ENCODE measurements at places on chromosomes 3 and 15.

GRCh38 chr3:145269106-145269505, 891.9 kb downstream of the PLOD2 start:
- no peak for DNase-seq

GRCh38 chr3:167886690-167887089, 151.2 kb downstream of the SERPINI1 start:
- peak; percentile 23 for DNase-seq

GRCh38 chr3:64554096-64554920, 133.5 kb downstream of the ADAMTS9 start:
- DNase-seq = no peak

DNA sequence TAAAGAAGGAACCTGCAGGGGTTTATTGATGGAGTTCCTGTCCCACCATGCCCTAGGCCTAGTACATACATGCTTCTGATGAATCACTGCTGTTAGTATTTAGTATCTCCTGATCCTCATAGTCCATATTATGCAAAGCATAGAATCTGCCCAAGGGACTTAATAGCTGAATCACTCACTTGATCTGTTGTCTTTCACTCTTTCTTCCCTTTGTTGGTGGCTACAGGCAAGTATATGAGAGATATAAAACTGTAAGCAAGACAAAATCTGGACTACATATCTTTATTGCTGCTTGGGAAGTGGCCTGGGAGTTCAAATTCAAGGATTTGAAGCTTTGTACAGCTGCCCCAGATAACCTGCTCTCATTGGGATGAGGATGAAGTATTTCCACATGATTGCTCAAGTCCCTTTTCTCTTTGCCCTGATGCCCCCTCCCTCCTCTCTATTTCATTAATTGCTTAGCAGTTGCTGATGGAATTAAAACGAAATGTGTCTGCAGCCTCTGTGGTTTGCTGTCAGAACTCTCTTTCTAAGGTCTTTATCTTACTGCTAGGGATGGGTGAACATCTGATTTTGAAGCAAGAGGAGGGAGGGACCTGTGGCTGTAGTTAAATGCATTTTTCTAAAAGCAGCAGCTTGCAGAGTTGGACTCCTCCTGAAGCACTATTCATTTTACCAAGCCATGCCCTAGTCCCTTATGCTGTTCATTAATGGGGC, 114.1 kb downstream of the ZNF609 start:
- peak; percentile 68 for DNase-seq

GRCh38 chr3:45555086-45555591, 39.4 kb upstream of the LIMD1 start:
- no peak for DNase-seq

DNA sequence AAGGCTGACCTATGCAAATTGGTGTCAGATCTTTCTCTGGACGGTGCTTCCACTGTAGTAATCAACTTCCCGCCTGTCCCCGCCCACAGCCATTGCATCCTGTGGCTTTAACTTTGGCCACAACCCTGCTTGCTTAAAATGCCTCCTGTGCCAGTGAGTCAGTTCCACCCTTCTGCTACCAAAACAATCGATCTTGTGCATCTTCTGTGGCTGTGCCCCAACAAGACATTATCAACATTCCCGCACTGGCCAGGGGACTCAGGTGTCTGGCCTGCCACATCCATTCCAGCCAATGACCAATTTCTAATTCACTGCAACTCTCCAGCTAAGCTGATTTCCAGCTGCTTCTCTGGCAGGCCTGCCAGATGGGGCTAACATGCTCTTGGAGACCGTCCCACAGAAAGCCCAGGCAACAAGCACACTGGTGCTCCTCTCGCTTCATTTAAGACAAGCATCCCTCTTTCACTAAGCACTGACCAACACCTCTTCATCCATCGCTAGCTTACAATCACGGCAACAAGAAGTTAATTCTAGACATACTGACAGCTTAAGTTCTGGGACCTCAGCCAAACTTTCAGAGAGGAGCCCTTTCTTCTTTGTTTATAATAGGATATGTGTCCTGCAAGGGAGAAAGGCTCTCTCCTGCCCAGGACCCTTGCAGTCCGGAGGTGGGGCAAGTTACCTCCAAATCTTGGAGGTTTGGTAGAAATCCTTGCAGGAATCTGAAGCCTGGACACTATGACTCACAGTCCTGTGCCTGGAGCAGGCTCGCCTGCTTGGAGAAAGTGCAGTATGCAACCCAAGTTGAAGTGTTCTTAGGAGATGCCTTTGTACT, 6.7 kb downstream of the CA12 start:
- DNase-seq = peak; percentile 62

DNA sequence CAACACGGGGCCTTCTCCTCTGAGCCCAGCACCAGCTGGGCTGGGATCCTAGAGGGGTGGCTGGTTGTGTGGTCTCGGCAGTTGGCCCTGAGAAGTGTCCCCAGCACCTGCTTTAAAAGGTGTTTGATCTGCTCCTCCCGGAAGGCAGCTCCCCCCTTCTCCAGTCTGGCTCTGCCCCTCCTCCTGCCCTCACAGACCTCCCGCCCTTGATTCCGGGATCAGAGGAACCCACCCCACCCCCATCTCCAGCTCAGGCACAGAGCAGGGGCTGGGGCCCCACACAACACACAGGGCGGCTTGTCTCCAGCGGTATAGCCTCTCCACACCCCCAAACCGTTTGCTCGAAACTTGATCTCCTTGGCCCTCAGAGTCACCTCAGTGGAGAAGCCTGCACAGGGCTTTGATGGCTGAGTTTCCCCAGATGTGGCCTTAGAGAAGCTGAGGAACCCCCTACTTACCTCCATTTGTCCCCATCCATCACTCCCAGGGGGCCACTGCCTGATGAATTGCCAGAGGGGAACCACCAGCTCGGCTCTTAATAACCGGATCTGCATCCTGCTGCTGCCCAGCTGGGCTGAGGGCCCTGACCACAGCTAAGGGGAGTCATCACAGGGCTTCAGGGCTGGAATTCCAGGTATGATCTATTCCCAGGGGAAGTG, 6.4 kb upstream of the STRA6 start:
- DNase-seq = peak; percentile 70

DNA sequence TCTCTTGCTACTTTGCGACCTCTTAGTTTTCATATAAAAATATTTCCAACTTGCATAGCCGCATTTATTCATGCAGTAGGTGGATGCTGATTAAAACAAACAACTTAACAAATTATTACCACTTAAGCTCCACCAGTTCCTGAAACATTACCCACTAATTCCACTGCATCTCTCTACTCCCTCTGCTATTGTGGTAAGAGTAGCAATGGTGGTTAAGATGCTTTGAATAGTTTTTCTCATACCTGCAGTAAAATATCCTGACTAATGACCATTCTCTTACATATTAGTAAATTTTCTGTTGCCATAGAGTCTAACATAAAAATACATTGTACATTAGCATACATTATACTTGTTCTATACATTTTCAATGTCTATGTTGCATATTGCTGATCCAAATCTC, 397.6 kb upstream of the PLSCR5 start:
- DNase-seq = peak; percentile 24

DNA sequence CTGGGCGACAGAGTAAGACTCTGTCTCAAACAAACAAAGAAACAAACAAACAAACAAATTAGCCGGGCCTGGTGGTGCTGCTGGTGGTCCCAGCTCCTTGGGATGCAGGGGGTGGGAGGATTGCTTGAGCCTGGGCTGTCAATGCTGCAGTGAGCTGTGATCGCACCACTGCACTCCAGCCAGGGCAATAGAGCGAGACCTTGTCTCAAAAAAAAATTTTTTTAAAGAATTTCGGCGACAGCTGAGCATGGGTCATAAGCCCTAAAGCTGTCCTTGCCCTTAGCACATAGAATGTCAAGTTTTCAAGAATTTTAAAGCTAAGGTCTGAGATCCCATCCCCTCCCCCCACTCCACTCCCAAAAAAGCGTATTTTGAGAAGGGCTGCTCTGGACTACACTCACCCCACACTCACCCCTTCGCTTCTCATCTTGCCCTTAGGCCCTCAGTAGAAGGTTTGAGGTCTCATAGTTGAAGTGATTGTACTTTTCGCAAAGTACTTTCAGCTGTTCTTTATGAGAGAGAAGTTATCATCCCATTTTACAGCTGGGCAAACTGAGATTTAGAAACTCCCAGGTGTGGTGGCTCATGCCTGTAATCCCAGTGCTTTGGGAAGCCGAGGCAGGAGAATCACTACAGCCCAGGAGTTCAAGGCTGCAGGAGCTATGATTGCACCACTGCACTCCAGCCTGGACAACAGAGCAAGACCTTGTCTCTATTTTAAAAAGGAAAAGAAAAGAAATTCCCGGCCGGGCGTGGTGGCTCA, 34.3 kb upstream of the FLNB start:
- no peak for DNase-seq

DNA sequence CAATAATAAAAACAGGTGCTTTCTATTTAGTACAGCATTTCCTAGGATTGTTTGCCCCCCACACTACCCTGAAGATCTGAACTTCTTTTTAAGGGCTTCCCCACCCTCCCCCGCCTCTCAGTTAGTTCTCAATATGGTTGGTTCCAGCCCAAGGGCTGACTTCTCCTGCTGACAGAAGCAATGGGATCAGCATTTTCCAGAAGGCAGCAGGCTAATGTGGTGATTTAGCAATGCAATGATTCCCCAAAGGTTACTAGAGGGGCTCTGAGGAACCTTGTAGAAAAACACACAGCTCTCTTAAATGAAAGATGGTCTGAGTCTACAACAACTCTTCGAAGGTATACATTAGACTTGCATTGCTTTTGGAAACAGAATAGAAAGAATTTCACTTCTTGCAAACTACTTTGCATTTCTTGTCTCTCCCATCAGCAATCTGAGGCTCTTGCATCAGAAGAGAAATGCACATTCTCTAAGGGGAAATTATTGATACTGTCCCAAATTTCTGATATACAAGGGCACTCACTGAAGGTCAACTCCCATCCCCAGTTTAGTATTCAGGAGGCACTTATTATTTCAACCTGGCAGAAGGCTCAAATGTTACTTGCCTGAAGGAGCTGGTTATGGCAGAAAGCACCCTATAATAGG, 30.3 kb downstream of the FGF12 start:
- no peak for DNase-seq

DNA sequence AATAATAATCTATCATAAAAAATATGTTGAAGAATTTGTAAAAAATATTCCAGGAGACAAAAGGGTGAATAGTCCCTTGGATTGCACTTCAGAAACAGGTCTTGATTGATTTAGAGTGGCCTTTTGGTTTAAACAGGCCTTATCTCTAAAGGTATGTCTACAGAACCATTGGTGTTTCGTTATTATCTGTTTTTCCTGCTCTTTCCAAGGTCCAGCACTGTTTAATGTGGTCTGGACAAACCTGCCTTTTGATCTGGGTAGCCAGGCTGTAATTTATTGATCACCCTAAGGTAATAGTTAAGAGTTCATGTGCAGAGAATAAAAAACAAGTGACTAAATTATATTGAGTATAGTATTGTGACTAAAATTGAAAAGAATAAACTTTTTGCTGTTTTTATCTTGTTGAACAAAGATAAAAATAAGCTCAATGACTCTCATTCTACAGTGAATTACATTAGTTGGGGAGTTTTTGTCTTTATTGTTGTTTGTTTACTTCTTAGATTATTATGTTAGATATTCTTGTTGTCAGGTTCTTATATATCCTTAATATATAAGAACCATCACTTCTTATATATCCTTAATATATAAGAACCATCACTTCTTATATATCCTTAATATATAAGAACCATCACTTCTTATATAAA, 25.1 kb downstream of the SLC2A2 start:
- DNase-seq = no peak

DNA sequence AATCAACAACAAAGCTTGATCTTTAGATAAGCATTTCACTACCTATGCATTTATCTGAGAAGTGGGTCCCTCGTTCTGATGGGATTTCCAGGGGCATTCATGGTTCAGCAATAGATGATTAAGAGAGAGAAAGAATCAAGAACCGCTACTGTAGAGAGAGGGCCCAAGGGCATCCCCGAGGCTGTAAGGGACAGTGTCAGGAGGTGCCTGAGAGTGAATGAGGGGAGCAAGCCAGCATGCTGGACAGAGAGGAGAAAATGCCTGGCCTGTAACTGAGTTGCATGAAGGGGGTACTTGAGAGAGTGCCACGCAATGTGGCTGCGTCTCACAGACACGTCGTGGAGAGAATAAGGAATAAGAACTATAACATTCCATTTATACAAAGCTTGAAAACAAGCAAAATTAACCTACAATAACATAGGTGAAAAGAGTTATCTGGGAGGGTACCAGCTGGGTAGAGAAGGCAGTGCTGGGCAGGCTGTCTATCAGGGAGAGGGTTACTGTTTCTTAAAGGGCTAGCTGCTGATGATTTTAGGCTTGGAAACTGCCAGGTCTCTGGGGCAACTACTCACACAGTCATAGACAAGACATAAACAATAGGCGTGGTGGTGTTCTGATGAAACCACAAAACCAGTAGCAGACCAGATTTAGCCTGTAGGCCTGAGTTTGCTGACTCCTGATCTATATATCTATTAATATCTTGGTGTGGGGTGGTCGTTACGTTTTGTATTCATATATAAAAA, 374.6 kb upstream of the CFAP20DC start:
- DNase-seq = peak; percentile 84

DNA sequence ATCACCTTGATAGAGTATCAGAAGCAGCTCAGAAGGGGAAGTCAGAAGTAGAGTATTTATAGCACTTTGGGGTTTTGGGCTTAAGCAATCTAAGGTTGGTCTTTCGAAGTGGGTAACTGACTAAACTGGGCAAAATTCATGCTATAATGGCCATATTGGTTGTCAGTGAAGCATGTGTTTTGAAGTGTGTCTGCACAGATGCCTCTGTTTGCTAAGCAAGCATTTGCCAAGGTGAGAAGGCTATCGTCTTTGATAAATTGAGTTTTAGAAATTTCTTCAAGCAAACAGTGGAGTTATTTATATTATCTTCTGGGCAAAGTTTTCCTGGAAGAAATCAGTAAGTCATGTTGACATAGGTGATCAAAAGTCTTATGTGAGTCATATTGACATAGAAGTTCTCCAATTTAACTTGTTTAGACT, 412.8 kb upstream of the TGFBR2 start:
- no peak for DNase-seq

DNA sequence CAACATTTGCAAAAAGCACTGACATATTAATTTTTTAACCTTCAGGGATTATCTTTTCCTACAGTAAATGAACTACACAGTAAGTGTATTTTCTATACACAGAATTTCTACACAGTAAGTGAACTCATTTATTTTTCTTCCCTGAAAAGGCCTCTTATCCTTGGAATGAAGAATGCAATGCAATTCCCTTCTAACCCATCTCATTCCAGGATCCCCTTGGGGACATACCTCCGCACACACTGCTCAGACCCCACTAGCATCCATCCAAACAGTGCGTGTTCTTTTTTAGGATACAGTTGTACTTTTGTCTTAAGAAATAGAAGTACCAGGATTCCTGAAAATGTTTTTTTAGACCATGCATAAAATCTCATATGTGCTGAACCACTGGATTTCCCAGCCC, 152.8 kb downstream of the UACA start:
- DNase-seq = peak; percentile 51

DNA sequence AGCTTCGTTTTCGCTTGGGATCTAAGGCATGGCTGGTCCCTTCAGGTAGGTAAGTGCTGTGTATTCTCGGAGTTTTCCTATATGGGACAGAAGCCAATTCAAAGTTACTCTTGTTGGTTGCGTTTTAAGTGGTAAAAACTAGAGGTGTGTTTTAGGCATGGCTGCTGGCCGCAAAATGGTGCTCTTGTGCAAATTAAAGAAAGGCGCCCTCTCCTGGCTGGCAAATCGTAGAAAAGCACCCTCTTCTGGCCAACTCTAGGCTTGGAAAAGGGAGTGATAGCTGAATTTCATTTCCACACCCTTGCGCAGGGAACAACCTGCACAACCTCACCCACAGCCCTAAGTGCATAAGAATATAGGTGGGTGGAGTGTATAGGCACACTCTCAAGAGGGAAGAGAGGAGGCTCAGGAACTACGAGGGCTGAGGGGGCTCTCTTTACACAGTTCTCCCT, 23.5 kb downstream of the DRD3 start:
- DNase-seq = peak; percentile 13

All from fibroblast of skin of scalp (primary cell).